ENCODE measurements at places on chromosomes 4 and X.

- DNase-seq: no peak
These were observed 180.8 kb downstream of the FRMPD4 start for GRCh38 chrX:12319003-12319519.

GRCh38 chr4:173461170-173461569 is 62.3 kb upstream of the SCRG1 start:
- DNase-seq: no peak

DNA sequence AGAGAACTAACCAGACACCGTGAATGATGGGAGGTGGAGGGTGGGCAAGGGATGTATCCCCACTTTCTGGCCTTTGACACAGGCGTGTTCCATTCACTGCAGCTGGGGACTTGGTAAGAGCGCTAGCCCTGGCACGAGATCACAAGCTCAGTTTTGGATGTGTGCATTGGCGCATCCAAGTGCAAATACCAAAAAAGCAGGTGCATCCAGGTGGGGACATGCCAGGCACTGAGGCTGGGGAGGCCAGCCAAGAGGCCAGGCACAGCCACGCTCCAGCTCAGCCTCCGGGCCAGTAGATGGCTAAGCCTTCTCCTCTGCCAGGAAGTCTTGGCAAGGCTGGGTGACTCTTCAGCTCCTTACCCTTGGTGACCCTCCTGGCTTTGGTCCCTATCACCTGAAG is 4.4 kb upstream of the ZFP92 start:
- DNase-seq: no peak

- DNase-seq: no peak
These were observed 32.9 kb upstream of the DKK2 start for GRCh38 chr4:107069049-107069448.

DNA sequence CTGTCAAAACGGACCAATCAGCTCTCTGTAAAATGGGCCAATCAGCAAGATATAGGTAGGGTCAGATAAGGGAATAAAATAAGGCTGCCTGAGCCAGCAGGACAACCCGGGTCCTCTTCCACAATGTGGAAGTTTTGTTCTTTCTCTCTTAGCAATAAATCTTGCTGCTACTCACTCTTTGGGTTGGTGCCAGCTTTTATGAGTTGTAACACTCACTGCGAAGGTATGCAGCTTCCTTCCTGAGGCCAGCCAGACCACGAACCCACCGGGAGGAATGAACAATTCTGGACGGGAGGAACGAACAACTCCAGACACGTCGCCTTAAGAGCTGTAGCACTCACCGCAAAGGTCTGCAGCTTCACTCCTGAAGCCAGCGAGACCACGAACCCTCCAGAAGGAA is 287.8 kb downstream of the RAPGEF2 start:
- no peak for DNase-seq

DNA sequence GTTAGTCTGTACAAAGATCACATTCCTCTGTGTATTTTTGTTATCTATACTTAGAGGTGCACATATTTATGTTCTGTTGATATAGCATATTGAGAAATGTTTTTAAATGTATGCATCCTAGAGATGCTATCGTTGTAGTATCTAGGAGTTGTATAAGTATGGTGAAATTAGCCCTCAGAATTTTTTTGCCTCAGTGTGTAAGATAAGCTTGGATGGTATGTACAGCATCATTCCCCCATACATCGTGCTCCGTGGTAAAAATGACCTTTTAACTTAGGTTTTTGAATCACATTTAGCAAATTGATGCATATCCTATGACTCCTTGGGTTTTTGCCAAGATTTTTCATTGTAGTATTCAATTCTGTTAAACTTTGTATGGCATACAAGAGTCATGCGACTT is 113.5 kb downstream of the RPA4 start:
- no peak for DNase-seq

DNA sequence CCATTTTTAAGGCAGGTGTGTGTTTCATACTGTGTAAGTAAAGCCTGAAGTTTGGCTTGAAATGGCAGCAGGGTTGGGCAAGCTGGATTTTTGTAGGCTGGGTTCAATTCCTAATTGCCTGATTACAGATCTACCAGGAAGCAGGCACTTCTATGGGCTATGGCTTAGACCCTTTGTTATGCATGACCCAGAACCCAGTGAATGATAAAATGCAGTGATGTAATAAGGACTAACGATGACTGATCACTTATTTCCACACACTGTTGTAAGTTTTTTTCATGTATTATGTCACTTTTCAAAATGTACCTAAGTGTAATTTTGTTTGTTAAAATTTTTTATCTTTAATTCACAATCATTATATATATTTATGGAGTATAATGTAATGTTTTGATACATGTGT is 8.6 kb downstream of the LANCL3 start:
- DNase-seq: no peak

- no peak for DNase-seq
These were observed 13.6 kb downstream of the EREG start for GRCh38 chr4:74378573-74378972.

- DNase-seq: no peak
These were observed 312.4 kb downstream of the ARHGAP10 start for GRCh38 chr4:148044089-148044911.

- DNase-seq: no peak
These were observed 68.8 kb upstream of the CT45A1 start for GRCh38 chrX:135644624-135645023.

- no peak for DNase-seq
These were observed 11.5 kb downstream of the LIAS start for GRCh38 chr4:39470402-39470801.

GRCh38 chr4:127686658-127687057 is 43.5 kb upstream of the SLC25A31 start:
- no peak for DNase-seq

DNA sequence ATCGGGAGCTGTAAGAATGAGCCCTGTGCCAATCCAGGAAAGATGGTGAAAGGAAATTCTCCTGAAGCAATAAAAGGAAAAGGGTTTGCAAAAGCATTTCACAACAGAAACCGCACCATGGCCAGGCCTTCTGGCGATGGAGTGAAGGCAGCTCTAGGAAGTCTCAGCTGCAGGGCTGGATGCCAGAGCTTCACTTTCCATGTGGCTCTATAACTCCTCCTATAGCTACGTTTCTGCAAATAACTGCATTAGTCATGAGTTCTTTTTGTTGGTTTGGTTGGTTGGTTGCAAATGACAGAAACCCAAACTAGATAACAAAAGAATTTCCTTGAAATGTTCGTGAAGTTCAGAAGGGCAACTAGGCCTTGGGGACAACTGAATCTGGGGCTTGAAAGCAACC is 84.6 kb downstream of the RELL1 start:
- no peak for DNase-seq

DNA sequence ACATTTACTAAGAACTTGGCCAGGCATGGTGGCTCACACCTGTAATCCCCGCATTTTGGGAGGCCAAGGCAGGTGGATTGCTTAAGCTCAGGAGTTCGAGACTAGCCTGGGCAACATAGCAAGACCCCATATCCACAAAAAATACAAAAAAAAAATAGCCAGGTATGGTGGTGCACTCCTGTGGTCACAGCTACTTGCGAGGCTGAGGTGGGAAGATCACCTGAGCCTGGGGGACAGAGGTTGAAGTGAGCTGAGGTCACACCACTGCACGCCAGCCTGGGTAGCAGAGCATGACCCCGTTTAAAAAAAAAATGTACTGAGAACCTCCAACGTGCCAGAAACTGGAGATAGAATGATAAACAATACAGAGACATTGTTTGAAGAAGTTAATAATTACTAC is 8.0 kb downstream of the OPRPN start:
- DNase-seq: no peak

GRCh38 chr4:154406018-154406795 is 85.4 kb downstream of the DCHS2 start:
- no peak for DNase-seq

- DNase-seq: no peak
These were observed 815.5 kb downstream of the DMD start for GRCh38 chrX:32395878-32396277.

GRCh38 chr4:105896461-105896942 is 1.2 kb downstream of the NPNT start:
- DNase-seq: no peak

DNA sequence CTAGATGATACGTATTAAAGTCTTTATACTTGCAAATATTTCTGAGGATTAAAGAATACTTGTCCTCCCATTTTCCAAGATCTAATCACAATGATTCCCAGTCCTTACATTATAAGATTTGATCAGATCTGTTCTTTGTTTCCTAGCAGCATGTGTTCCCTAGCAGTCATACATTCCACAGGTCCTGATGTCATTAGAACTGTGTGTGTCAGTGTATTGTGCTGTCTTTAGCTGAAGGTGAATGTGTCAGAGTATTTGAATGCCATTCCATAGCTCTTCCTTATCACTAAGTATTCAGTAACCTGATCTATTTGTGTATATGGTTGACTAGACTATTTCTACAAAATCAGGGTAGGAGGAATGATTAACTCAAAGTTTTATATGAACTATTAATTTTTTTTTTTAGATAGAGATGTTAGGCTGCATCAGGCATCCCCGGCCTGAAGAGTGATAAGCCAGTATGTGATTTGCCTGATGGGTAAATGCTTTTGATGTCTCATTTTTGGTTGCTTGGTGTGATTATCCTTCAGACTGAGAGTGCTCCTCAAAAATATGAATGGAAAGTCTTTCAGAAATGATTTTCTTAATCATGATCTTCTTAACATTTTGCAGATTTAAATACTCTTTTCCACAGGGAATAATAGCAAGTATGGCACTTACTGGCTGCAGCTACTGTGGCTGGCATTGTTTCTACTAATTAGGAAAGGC is 4.4 kb downstream of the ADGRL3 start:
- no peak for DNase-seq

- DNase-seq: peak; percentile 10
These were observed 368.7 kb downstream of the CCSER1 start for GRCh38 chr4:90495936-90496335.

GRCh38 chr4:17323554-17324385 is 188.1 kb downstream of the QDPR start:
- DNase-seq: no peak

- no peak for DNase-seq
These were observed 35.0 kb upstream of the GNPDA2 start for GRCh38 chr4:44761306-44761705.

DNA sequence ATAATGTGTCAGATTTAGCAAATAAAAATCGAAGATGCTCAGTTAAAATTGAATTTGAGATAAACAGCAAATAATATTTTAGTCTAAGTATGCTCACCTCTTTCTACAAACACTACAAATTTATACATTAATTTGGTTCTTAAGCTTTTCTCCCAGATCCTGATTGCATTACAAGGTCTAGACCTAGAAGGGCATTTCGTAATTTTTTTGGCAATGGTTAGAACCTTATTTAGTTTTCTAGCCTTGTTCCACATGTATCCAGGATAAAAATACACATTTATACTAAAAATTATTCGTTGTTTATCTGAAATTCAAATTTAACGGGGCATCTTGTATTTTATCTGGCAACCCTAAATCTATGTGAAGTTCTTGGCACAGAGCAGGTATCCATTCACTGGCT is 2.5 kb upstream of the CDKL5 start:
- DNase-seq: no peak

DNA sequence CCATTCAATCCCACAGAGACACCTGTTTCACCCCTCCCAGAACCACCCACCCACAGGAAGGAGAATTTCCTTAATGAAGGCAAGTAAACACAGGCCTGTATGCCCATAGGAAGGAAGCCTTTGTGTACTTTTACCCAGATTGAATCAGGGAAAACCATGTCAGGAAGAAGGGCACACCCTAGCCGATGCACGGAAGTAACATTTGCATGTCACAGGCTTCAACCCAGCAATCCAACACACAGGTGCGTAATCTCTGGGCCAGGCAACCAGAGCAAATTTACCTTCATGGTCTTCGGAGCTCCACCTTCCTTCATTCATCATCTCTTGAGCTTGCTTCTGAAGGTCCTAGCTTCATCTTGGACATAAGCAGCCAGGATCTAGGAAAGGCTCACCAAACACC is 206.3 kb downstream of the SHROOM3 start:
- DNase-seq: peak; percentile 89

DNA sequence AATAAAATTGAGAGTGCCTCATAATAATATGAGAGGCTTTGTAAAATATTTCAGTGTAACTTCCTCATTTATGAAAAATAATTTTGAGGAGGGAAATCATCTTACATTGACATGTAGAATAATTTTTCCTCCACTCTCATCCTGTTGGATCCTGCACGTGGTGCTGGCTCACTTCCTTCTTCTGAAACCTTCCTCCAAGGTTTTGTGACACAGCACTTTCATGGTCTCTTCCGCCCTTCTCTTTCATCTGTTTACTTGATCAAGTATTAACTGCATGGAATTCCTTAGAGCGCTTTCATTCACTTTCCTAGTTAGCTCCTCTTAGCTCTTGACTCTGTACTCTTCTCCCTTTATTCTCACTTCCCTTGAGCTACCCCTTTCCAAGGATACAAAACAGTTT is 246.5 kb downstream of the RAPGEF2 start:
- no peak for DNase-seq

DNA sequence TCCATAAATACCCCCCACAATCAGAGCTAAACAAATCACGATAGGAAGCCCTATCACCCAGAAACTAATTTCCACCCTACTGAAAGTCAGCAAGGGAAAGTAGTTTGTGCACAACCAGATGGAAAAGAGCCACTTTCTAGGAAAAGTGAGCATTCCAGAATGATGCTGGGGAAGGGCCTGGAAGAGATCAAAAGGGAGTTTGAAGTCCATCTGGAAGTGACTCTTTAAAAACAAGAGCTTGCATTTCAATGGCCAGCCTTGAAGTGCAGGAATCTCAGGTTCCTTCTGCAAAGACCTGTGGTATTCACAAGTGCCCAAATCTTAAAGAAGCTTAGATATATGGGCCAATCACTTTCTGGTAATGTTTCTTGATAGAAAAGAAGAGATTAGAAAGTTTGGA is 97.0 kb upstream of the LDB2 start:
- DNase-seq: no peak

DNA sequence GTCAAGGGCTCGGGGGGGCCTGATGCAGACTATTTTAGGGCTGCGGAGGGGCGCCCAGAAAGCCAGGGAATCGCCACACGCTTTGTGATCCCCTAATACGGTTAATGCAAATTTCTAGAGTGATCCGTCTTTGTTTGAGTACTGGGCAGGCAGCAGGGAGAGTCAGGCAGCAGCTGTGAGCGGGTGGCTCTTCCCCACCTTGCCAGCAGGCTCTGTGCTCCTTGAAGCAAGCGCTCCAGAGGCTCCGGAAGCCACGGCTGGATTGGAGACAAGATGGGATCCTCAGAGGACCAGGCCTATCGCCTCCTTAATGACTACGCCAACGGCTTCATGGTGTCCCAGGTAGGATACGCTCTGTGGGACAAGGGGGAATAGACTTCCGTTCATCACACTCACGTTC is at the start of gene ASMT:
Gene ASMT (plus strand): TSS at position 133 of the 400 bp plus-strand sequence. CDS start 141 bp downstream, at position 274.
- no peak for DNase-seq

DNA sequence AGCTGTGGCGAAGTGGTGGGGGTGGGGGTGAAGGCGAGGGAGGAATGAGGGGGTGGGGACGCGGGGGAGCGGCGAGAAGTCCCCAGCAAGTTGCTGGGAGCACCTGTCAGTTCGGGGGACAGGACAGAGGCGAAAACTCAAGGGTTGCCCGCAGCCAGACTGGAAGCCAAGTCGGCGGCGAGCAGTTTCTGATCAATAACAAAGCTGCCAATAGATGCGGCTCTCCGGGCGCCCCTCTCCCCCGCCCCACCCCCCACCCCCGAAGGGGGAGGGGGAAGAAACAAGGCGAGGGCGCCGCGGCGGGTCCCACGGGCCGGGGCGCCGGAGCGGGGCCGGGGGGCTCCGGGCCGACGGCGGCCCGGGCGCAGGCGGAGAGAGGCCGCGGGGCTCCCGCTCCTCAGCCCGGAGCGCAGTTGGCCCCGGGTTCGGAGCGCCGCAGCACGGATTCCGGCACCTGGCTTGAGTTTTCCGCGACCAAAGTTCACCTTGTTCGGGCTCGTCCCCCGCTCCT is 379 bp downstream of the PDGFC start:
- DNase-seq: peak; percentile 43

GRCh38 chr4:86633854-86634253 is 39.7 kb downstream of the PTPN13 start:
- DNase-seq: no peak
